Purkinje cell (primary cell): ENCODE measurements at places on chromosomes 4 and X. TPM values are rescaled to one million over a fixed set of nuclear protein-coding genes. Genes with fewer than 3 reads are reported as not detected.

Gene RNF150
- polyA plus RNA-seq: 21.0 and 21.2 TPM in 2 replicates

Gene GAGE13
- not detected in 2 replicates for polyA plus RNA-seq

Gene TEC
- polyA plus RNA-seq: 0.06 TPM in 1 of 2 replicates, not detected in the other

Gene ELF4
- not detected in 2 replicates for polyA plus RNA-seq

Gene PRKG2
- polyA plus RNA-seq: 1.7 TPM in 1 of 2 replicates, not detected in the other

Gene GUF1
- polyA plus RNA-seq: 11.6 and 13.9 TPM in 2 replicates

Gene ABCG2
- 0.76 and 2.0 TPM in 2 replicates for polyA plus RNA-seq

Gene FAT4
- 0.14 and 0.19 TPM in 2 replicates for polyA plus RNA-seq

Gene AMELX
- polyA plus RNA-seq: not detected in 2 replicates

Gene FAM114A1
- 1.2 and 3.0 TPM in 2 replicates for polyA plus RNA-seq

Gene RGN
- 9.6 and 21.0 TPM in 2 replicates for polyA plus RNA-seq

Gene CT45A10
- polyA plus RNA-seq: not detected in 2 replicates

Gene GATA1
- not detected in 2 replicates for polyA plus RNA-seq

Gene RAB39B
- polyA plus RNA-seq: 19.7 and 22.1 TPM in 2 replicates

Gene HGFAC
- not detected in 2 replicates for polyA plus RNA-seq

Gene GAGE2A
- polyA plus RNA-seq: not detected in 2 replicates

Gene FUNDC2
- 123 and 201 TPM in 2 replicates for polyA plus RNA-seq

Gene DCAF12L2
- polyA plus RNA-seq: 1.5 TPM in 1 of 2 replicates, not detected in the other

Gene MAOB
- polyA plus RNA-seq: 30.0 and 42.1 TPM in 2 replicates

Gene PAK3
- 23.9 and 29.5 TPM in 2 replicates for polyA plus RNA-seq

Gene ZNF732
- not detected in 2 replicates for polyA plus RNA-seq

Gene RAB40AL
- polyA plus RNA-seq: not detected in 2 replicates

Gene CFP
- 1.9 TPM in 1 of 2 replicates, not detected in the other for polyA plus RNA-seq
